HL-60 (cell line): ENCODE measurements at places on chromosomes 1 and 21.

DNA sequence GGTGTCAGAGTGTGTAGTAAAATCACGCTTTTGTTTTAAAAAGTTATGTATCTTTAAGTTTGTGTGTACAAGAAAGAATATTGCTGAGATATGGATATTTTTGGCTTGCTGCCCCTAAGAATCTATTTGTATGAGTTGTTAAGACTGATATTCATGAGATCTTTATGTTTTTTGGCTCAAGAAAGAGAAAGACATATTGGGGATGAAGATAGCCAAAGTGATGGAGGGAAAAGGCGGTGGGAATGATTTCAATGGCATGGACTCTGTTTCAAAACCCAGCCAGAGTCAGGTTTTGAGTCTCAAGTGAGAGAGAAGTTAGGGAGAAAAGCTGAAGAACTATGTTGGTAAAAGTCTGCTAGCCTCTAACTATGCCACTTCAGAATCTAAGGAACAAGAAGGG is 351.7 kb downstream of the PBX1 start:
- DNase-seq = no peak

DNA sequence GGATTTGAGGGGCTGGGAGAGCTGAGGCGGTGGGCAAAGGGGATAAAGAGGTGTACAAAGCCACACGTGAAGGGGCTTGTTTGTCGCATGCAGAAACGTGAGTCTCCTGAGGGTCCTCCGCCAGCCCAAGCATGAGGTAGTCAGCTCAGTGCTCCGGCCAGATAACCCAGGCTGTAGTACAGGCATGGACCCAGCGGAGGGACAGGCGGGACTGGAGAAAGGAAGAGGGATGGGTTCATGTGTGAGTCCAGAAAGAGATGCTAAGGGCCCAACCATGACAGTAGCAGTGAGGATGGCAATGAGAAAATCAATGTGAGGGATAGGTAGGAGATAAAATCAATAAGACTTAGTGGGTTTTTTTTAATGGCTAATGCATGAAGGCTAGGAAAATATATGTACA is 13.7 kb upstream of the ELK4 start:
- DNase-seq = no peak

- peak; percentile 20 for DNase-seq
Observed at GRCh38 chr1:159646687-159647086, 59.1 kb downstream of the APCS start.

DNA sequence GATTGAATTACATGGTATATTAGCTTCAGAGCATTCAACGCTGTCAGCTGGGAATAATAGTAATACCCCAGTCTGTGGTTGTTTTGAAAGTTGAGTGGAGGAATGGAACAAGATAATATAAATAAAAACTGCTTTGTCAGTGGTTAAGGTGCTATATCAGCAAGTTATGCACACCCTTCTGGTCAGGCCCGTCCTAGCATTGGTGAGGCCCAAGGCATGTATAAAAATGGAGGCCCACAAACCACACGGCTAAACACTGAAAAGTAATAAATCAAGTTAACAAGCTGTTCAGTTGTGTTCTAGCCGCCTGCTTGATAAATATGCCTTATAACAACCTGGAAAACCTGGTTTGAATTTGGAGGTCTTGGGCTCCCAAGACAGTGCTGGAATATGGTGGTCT is 77.4 kb downstream of the PSMG1 start:
- no peak for DNase-seq

DNA sequence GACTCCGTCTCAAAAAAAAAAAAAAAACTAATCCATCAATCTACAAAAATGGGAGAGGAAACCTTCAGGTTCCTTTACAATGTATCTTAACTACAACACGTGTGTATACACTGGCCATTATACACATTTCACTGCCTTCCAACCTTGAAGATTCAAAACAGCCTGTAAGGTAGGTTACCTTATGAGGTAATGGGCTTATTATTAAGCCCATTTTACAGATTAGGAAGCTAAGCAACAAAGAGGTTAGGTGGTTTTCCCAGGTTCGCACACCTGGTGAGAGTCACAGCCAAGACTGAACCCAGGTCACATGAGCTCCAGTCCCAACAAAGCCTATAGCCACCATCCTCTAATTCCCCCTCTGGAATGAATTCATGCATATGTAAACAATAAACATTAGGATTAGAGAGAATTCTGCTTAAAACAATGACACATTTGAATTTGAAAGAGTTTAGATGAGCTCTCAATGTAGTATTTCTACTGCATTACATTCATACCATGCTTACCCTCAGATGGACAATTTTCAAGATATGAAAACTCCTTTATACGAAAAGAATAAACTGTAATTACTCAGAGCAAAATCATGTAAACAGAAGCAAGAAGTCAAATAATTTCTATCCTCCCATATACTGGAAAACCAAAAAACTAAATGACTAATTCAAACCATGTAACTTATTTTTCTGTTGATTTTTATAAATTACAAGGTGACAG is 54.8 kb downstream of the EIF4G3 start:
- DNase-seq = no peak

GRCh38 chr1:204530932-204531331 is 14.7 kb downstream of the MDM4 start:
- DNase-seq = no peak

GRCh38 chr1:179984942-179985341 is 30.3 kb downstream of the CEP350 start:
- DNase-seq = no peak

- no peak for DNase-seq
Observed at GRCh38 chr1:119027759-119028158, 39.6 kb upstream of the TBX15 start.

GRCh38 chr1:64934115-64934877 is 32.1 kb downstream of the JAK1 start:
- DNase-seq = no peak

DNA sequence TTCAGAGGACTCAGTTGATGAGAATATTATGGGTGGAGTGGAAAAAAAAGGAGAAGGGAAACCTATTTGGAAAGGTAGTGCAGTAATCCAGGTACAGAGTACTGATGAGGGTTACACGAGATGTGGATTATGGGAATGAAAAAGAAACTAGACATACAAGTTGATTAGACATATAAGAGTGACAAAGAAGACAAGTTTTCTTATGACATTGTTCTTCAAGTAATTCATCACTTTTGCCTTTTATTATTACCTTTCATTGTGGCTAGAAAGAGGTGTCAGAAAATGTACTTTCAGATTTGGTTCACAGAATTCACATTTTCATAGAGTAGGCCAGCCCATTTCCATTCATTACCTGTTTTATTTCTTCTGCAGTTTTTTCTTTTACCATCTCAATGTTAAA is 10.4 kb downstream of the ATPAF1 start:
- DNase-seq = no peak

GRCh38 chr1:64581135-64581842 is 111.4 kb downstream of the CACHD1 start:
- DNase-seq = no peak

GRCh38 chr1:190578017-190578416 is 100.4 kb upstream of the BRINP3 start:
- no peak for DNase-seq

DNA sequence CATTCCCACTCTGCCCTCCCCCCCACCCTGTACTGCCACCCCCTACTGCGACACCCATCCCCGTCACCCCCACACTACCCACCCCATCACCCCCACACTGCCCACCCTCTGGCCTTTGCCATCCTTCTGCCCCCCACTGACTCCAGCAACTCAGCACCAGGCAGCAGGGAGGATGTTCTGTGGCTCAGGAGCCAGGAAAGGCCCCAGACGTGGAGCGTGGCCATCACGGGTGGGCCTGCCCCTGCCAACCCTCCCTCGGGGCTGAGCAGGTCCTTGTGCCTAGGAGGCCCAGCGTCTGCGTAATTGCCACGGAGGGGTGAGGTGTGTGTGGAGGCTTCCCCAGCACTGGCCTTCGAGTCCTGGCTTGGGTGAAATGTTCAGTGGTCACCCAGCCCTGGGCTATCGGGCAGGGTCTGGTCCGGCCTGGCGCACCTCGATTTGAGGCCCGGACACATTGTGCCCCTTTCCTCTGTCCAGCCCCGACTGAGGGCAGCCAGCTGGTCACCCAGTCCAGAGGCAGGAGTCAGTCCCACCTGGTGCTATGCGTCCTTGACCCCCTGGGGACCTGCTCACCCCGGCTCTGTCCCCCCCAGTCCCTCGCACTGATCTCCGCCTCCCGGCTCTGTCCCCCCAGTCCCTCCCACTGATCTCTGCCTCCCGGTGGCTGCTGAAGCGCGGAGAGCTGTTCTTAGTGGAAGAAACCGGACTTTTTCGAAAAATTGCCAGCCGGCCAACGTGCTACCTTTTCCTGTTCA is 23.0 kb downstream of the ARHGEF16 start:
- DNase-seq = no peak

DNA sequence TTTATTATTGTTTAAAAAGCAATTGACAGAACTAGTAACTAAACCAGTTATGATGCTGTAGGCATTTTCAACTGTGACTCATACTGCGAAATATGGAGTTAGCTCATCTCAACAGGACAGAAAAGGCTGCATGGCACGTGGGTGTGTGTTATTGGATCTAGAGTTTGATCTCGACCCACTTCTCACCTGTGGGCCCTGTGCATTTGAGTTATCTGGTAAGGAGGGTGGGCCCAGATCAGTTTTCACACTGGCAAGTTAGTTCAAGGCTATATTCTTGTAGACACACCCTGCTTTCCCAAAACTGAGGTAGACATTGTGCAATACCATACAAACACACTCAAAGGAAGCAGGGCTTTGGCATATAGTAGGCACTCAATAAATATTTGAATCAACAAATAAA is 71.3 kb upstream of the PRDX6 start:
- DNase-seq = no peak

DNA sequence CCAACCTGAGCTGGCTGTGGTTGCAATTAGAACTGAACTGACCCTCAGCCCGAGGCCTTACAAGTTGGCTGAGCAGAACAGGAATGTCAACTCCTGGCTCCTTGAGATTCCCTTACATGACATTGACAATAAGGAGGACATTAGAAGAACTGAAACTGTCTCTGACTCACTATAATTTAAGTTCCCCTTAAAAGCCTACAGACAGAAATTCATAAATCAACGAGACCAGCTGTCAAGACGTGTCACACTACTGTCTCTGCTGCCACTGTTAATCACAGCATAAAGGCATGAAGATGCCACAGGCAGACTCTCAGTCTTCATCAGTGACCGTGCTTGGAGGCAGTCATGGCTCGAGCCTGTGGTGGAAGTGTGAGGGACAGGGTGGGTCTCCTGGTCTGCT is 168.8 kb downstream of the GABPA start:
- no peak for DNase-seq

- peak; percentile 62 for DNase-seq
Observed at GRCh38 chr1:235866205-235866912, at the start of gene LYST. Gene LYST (minus strand): TSS chr1:235866906. CDS start chr1:235830417, 36,489 bp downstream.

DNA sequence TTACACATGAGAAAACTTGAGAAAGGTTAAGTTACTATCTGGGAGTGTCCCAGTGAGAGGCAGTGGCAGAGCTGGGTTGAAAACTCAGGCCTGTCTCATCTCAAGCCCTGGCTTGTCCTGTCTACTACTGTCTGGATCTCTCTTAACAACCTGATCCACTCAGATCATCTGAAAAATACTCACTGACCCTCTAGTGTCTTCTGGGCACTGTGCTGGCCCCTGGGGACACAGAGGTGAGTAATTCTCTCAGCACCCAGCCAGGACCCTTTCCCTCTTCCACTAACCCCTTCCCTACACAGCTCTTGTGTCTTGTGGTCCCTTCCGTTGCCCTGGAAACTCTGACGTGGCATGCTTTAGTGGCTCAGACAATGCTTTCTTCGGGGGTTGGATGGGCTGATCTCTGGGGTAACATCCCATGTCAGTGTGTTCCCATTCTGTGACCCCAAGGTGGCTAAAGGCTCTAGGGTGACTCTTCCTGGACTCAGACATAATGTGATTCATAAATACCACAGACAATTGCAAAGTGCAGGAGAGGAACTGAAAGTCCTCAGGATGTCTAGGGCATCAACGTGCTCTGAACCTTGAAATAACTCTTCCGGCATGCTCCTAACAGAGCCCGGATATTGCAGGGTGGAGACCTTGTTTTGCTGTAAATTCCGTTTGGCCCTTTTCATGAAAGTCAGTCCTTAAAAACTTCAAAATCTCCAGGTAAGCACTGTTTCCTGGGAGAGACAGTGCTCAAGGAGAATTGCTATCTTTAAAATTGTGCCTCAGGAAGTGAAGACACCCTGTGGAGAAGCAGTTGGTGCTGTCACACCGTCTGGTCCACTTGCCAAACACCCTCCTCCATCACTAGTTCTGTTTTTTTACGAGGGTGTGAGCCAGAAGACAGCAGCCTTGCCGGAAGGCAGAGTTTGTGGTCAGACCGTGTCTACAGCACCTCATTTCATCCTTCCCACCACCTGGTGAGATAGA is 4.0 kb downstream of the SHISAL2A start:
- DNase-seq = peak; percentile 95

GRCh38 chr1:63461661-63462230 is 61.3 kb downstream of the ITGB3BP start:
- DNase-seq = no peak
